Fibroblast of skin of left quadriceps (primary cell): ENCODE measurements at places on chromosomes 5 and 9.

- no peak for DNase-seq
Measured at GRCh38 chr9:127966416-127967150, 14.2 kb downstream of the EEIG1 start.

GRCh38 chr5:62017092-62017491 is 288.9 kb upstream of the KIF2A start:
- DNase-seq = peak; percentile 17

DNA sequence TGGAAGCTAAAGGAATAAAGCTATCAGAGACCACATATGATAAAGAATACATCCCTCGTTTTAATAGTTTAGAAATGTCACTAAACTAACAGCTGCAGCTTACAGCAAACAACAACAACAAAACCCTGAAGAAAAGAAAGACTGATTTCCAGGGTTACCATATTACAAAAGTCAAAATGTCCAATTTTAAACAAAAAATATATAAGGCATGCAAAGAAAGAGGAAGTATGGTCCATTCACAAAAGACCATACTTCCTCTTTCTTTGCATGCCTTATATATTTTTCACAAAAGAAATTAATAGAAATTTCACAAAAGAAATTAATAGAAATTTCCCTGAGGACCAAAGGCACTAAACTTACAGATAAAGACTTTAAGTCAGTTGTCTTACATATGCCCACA is 354.2 kb downstream of the ARL15 start:
- DNase-seq = no peak

- DNase-seq = no peak
Measured at GRCh38 chr5:32173267-32174010, 680 bp downstream of the GOLPH3 start.

DNA sequence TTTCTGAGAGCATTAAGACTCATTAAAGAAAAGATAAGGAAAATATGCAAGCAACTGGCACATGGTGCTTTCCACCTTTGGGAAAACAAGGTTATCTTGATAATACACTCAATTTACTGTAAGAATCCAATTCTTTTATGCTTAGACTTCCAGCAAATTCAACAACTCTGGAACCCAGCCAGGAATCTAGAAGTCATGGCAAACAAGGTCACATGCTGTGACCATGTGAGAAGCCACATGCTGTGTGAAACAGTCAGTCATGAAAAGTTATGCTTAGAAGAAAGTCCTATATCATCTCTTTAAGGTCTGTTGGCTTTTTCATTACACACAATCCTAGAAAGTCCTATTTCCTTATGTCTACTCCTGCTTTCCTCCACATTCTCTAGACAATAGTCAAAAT is 581.8 kb upstream of the C9orf72 start:
- DNase-seq = no peak

GRCh38 chr9:114525513-114525912 is 20.2 kb upstream of the WHRN start:
- peak; percentile 29 for DNase-seq

- no peak for DNase-seq
Measured at GRCh38 chr9:2599896-2600295, 21.7 kb upstream of the VLDLR start.

GRCh38 chr5:146849694-146850303 is 28.8 kb downstream of the PPP2R2B start:
- no peak for DNase-seq

DNA sequence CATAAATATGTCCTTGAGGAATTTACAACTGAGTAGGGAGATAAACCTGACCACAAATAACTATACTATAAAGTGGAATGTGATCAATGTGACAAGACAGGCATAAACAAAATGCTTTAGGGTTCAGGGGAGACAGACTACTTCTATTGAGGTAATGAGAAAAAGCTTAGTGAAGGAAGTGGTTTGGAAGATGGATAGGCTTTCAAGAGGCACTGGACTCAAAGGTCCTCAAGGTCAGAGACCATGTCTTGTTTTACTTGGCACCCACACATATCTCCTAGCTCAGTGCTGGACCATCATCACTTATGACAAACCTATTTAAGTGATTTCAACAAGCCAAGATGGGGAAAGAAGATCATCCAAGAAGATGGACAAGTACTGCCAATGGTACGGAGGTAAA is 257.8 kb downstream of the BNC2 start:
- no peak for DNase-seq
